ENCODE measurements at places on chromosomes 1 and 21.

DNA sequence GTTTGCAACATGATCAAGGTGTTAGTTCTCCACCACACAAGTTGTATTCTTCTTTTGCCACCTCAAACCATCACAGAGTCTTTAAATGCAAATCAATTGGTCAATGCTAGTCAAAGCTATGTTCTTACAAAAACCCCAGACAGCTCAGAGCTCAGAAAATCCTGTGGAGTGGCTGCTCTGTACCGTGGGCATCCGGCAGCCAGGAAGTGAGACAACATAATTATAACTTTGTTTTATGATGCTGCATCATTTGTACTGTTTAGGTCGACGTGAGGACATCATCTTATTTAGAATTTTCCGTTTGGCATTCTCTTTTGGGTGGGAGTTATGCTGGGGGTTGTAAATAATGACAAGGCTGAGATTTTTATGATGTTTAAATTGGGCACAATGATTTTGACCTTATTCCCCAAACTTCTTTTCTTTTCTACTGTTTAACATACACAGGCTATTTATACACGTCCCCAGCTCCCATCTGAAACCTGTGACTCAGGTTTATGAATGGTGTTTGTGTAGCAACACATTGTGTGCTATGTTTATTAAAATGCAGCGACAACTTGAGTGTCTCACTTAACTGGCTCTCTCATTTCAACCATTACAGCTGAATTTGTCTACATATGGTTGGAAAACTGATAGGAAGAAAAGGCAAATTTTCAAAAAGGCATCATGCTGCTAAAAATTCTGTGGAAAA, 124.0 kb downstream of the CNIH3 start:
- no peak for DNase-seq

DNA sequence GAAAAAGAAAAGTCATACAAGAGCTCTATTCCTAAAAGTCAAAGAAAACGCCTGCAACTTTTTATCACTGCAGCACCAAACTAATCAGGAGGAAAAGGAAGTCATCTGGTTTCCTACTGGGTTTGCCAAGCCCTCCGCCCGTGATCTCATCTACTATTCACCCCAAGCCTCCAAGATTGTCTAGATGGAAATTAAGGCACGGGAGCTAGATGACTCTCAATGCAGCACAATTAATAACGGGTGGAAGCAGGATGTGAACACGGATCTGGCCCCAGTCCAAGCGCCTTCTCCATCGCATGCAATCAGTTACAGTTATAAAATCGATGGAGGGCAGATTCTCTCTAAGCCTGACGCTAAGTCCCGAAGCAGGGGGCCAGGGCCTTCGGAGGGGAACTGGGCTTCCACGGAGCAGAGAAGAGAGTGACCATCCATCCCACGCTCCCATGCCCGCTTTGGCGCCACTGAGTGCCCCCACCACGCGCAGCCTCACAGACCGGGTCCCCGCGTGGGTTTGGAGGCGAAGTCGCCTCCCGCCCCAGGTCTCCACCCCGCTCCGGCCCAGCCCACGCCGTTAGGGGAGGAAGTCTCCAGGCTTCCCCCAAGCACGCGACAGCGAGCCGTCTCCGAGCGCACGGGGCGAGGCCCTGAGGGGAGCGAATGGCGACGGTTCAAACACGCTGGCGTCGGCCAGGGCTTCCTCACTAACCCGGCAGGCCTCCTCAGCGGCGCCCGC, 1.8 kb downstream of the HSF2BP start:
- DNase-seq = no peak

DNA sequence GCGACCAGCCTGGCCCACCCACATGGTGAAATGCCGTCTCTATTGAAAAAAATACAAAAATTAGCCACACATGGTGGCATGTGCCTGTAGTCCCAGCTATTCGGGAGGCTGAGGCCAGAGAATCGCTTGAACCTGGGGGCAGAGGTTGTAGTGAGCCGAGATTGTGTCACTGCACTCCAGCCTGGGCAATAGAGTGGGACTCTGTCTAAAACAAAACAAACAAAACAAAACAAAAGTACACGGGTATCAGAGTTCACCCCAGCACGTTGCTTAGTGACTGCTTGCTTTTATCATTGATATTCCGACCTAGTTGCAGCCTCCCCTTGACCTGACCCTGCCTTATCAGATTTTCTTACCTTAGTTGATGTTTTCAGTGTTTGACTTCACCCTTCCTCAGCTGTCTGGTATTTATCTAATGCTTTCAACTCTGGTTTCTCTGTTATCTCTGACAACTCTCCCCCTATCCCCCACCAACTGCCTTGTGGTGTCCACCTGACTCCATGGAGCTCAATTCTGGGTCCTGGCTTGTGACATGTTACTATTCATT, 5.1 kb downstream of the TLCD4 start:
- DNase-seq = no peak

- DNase-seq = no peak
Measured at GRCh38 chr1:226764533-226764932, 25.5 kb upstream of the ITPKB start.

GRCh38 chr1:41432481-41433280, 51.8 kb downstream of the EDN2 start:
- DNase-seq = peak; percentile 55

GRCh38 chr1:44405798-44406736, 1.0 kb downstream of the RNF220 start:
- DNase-seq = peak; percentile 24

DNA sequence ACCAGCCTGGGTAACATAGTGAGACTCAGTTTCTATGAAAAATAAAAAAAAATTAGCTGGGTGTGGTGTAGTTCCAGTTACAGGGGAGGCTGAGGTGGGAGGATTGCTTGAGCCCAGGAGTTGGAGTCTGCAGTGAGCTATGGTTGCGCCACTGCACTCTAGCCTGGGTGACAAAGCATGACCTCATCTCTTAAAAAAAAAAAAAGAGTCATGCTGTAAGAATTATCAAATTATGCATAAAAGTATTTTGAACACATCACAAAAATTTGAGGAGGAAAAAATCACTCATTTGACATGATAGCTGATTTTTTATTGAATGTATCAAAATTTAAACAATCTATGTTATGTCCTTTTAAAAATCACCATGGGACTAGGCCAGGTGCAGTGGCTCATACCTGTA, 17.8 kb downstream of the CCDC30 start:
- DNase-seq = no peak

- no peak for DNase-seq
Measured at GRCh38 chr1:54471588-54471987, 65.4 kb upstream of the SSBP3 start.

GRCh38 chr1:24584171-24584647, 28.3 kb downstream of the NCMAP start:
- no peak for DNase-seq

GRCh38 chr1:216914974-216915373, 191.7 kb upstream of the ESRRG start:
- no peak for DNase-seq

DNA sequence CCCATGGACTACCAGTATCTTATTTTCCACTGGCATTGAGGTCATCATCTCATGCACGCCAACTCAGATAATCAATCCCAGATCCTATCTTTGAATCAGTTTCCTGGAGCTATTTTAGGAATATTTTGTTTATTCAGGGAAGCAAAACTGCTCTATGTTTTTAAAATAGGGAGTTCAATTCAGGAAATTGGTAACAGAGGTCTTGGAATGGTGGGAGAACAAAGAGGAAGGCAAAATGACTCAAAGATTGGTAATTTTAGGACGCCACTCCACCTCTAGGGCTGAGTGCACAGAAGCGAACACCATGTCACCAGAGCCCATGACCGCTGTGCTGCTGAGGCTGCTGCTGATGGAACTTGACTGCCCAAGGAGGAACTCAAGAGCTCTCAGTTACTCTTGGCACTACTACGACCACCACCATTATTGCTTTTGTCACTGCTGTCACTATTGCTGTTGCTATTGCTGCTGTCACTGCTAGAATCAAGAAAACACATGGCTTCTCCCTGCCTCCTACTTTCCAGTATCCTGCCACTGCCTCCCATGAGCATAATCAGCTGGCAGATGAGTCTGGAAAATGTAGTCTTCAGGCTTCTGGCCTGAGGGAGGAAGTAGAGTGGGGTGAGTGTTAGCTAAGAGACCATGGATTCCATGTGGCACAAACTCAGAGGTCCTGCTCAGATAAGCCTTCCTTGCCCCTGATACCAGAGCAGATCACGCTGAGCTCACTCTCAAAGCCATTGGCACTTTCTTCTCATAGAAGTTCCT, 71.6 kb upstream of the CNIH3 start:
- no peak for DNase-seq

DNA sequence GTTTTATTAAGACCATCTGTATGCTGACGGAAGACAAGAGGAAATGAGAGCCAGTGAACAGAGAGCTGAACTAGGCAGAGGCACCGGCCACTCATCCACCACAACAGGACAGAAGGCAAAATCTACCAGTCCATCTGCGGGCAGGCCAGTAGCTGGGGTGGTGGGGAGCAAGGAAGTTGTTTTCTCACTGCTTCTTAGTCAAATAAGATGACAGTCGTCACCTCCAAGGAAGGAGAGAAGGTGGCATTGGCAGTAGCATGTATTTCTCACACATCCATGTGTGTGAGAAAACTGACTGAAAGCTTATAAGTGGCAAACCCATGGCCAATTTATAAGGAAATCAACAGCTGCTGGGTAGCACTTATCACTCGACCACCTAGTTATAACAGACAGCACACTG, 8.2 kb downstream of the TTC13 start:
- DNase-seq = no peak

GRCh38 chr1:17615959-17616358, 76.5 kb downstream of the ARHGEF10L start:
- DNase-seq = no peak

GRCh38 chr21:29242201-29242600, 56.5 kb upstream of the BACH1 start:
- DNase-seq = no peak
